ENCODE measurements at places on chromosomes 6 and 20.

DNA sequence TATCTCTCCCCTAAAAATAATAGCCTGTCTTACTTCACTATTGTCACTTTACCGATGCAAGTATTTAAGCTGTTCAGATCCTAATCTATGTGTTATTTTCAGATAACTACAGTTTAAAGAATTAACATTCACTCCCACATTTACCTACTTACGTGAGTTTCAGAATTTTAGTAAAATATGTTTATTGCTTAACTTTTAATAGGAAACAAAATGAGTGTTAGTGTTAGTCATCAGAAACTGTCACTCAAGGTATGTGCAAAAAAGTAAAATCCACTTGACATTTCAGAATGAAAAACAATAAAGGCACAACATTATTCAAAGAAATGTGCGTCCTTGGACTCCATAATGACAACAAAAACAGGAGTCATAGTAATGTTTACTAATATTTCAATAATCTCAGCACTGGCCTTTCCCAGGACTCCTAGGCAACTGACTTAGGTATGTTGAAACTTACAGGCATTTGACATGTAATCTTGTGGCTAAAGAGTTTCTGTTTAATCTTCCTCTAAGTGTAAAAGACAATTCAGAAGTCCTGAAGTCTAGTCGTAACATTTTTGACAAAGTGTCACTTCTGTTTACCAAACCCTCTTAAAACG is 4.5 kb downstream of the ATXN1 start:
- no peak for DNase-seq

- no peak for DNase-seq
Measured at GRCh38 chr6:156113631-156114030, 658.0 kb upstream of the NOX3 start.

DNA sequence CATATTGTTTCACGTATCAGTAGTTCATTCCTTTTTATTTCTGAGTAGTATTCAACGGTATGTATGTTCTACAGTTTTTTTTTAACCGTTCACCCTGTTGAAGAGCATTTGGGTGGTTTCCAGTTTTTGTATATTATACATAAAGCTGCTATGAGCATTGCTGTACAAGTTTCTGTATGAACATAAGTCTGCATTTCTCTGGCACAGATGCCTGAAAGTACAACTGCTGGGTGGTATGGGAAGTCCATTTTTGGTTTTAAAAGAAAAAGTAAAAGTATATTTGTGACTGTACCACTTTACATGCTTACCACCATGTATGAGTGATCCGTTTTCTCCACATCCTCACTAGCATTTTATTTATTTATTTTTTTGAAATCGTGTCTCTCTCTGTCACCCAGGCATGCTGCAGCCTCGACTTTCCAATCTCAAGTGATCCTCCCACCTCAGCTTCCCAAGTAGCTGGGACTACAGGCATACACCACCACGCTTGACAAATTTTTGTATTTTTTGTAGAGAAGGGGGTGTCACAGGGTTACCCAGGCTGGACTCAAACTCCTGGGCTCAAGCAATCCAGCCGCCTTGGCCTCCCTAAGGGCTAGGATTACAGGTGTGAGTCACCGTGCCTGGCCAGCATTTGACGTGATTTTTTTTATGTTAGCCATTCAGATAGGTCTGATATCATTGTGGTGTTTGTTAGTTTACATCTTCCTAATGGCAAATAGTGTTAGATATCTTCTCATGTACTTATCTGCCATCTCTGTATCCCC is 11.0 kb upstream of the SIM1 start:
- DNase-seq = no peak

- no peak for DNase-seq
Measured at GRCh38 chr20:15612198-15612597, 961.0 kb downstream of the KIF16B start.

- DNase-seq = no peak
Measured at GRCh38 chr6:104462811-104463599, 396.7 kb downstream of the HACE1 start.

DNA sequence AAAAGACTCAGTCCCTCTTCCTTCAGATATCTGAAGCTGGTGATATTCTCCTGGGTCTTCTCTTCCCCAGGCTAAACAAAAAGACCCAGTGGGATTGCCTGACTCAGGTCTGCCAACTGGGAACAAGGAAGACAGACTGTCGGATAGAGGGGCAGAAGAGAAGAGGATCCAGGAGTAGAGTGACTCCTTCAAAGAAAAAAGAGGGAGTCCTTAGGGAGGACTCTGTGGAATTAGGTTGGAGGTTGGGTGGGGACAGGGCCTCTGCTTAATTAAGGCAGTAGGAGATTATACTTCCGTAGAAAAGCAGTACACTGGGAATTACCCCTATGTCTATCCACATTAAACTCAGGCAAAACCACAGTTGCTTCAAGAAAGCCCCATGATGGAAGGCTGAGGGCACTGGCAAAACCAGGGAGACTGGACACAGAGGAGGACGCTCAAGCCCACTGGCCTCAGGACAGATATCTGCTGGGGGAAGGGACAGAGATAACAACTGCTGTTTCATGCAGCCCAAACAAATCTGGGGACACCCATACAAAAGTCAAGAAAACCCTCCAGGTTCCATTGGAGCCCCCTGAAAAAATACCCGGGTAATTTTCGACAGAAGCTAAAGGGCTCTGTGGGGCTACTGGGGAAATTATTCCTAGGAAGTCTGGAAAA is 5.7 kb downstream of the BCL2L1 start:
- no peak for DNase-seq

DNA sequence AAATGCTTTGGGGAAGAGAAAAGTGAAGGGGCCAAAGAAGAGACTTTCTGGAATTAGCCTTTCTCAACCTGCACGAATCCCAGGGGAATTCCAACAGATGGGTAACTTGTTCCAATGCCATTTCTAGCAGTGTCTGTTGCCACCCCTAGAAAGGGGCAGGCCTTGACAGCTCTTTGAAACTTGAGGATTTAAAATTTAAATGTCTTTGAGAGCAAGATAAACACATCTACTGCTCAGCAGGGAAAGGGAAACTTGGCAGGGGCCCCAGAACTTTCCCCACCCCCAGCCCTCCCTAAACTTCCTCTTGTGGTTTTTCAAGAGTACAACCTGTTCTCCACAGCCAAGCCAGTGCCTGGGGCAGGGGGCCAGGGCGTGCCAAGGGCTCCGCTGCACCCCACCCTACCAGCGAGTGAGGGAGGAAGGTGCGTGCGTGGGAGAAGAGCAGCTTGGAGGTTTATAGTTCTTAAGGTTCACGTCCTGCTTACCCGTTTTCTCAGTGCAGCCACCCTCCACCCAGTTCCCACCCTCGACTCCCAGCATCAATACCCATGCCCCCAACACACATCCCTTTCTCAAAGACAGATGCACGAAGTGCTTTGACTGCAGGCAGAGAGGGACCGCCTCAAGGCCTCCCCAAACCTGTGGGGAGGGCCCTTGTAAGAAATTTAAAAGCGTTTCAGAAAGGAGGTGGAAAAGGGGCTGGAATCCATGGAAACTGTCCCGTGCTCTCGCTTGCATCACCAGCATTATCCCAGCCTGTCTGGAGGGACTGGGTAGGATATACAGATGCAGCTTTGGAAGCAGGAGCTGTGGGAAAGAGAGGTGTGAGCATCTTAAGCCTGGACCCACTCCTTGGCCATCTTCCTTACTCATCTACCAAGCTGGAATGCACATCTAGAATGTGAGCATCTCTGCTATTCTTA is 4.5 kb upstream of the TAF8 start:
- peak; percentile 52 for DNase-seq

- no peak for DNase-seq
Measured at GRCh38 chr6:3500262-3501014, 43.6 kb upstream of the SLC22A23 start.

DNA sequence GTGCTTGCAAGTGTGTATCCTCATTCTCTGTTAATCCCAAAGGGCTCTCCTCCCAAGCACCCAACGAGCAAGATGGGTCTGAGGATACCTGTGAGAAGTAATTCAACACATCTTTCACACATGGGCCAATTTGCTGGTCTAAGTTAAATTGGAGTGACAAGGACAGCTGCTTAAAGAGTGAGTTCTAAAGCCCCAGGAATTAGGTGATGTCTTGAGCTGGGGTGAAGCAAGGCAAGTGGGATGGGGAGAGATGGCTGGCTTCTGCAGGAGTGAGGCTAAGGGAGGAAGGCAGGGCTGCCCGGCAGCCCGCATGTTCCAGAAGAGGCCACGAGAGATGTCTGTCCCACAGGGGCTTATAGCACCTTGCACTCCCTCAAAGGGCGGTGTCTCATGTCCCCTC is 288.5 kb downstream of the CDH26 start:
- DNase-seq = no peak

- DNase-seq = no peak
Measured at GRCh38 chr6:25257686-25258348, 21.4 kb upstream of the CARMIL1 start.

GRCh38 chr6:157385482-157385881 is 4.5 kb downstream of the ZDHHC14 start:
- no peak for DNase-seq

DNA sequence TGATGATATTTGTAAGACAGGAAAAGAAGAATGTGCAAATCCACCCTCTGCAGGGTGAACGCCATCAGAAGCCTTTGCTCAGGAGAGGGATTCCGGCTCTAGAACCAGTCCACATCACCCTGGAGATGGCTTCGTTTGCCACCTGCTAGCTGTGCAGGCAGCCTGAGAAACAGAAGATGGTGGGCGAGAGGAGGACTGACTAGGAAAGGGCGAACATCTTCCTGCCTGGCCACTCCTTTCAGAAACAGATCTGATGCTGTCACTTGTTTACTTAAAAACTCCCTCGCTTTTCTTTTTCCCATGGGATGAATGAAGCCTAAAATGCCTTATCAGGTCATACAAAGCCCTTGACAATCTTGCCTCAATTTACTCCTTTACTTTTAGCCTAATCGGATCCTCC is 1.2 kb downstream of the PTPRA start:
- DNase-seq = no peak

- DNase-seq = no peak
Measured at GRCh38 chr6:98384801-98385200, 449.6 kb upstream of the POU3F2 start.

DNA sequence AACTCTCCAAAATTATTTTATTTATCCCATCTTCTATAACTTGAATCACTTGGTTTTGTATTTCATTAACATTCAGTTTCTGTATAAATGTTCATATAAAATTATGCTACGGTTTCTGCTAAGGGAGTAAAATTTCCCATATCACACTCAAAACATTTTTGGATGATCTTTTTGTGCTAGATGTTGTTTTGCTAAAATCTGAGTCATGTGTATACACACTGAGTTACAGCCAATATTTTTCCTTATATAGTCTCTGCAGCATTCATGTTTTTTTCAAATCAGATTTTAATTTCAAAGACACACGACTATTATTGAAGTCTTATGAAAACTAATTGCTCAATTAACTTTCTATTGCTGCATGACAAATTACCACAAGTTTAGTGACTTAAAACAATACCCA is 54.3 kb upstream of the SLC2A12 start:
- DNase-seq = no peak

GRCh38 chr20:48632825-48633619 is 194.8 kb downstream of the PREX1 start:
- DNase-seq = no peak

GRCh38 chr6:3331971-3332370 is 73.2 kb downstream of the PSMG4 start:
- DNase-seq = no peak

- no peak for DNase-seq
Measured at GRCh38 chr6:108120311-108120710, 45.5 kb upstream of the NR2E1 start.

DNA sequence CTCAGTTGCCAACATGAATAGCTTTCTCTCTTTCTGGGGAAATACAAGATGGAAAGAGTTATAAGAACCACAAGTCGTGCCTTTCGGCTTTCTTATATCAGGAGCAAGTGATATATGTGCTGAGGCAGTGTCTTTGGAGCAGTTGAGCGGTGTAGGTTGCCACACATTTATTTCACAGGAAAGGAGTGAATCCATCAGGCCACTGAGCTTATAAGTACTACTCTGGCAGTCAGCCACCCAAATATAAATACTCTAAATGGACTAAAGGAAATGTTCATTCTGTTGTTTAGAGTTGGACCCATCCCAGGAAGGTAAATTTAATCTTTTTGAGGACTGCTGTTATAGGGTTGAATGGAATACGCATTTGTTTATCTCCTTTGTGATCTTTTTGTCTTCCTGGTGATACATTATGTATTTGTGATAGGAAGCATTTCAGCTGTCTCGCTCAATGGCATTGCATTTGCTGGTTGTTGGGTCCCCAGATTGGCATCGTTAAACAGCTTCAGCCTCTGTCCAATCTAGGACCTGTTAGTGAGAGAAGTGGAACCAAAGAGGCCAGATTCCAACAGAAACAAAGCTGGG is 139.7 kb downstream of the SOBP start:
- no peak for DNase-seq

DNA sequence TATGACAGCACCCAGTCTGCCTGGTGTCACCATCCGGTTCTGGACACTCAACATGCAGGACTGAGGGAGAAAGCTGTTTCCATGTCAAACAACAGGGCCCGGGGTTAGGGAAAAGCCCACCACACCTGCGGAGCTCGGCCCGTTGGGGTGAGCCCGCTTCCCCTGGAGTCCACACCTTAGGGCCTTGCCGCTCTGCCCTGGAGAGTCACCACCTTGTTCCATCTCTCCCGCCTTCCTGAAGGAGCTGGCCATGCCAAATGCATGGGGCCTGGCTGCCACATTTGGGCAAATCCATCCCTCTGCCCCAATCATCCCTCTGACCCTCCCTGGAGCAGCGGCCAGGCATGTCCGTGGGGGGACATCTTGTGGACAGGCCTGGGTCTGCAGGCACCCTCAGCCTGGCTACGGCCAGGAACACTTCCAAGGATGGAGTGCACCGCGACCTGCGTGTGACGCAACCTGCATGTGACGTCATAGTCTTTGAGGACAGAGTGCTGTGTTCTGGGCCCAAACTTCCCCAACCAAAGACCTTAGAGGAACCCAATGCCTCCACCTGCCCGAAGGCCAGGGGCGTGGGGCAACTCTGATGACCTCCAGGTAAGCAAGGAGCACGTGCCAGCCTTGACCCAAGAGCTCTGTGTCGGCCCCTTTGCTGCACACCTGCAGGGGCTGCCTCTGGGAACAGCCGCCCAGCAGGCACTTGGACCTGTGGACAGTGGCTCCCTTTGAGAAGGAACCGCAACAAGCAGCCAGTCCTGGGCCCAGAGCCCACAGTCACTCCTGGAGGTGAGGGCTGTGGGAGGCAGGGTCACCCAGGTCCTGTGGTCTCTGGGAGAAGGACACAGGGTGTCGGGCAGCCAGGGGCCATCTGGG is 1.7 kb downstream of the CABLES2 start:
- no peak for DNase-seq

DNA sequence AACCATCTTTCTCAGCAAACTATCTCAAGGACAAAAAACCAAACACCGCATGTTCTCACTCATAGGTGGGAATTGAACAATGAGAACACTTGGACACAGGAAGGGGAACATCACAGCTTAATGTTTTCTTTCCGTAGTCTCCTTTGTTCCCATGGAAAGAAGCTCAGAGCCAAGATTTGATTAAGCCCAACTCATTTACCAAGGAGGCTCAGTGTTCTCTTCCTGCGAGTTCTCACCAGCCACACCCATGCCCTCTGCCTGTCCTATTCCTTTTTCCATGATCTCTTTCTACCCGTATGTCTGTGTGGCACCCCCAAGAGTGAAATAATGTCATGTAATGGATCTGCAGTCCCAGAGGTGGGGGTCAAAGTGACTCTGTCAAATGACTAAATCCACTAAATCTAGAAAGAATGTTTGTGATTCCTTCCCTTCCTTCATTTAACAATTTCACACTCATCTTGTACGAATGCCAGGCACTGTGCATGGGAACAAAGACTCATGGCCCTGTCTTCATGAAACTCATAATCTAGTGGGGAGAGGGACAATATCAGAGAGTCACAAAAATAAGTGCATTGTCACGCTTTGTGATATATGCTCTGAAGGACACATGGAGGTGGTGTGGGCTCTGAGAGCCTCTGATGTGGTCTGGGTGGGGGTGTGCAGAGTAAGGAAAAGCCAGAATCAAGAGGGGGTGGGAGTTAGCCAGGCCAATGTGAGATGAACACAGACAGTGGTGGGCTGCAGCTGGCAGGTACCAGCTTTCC is 292.1 kb downstream of the CDC5L start:
- DNase-seq = no peak

Data from stimulated activated CD4-positive, alpha-beta T cell treated with anti-CD3 and anti-CD28 coated beads, Interleukin-1b, Interleukin-23, amount 100 ng/mL, for 1 hour (primary cell).